Type B pancreatic cell (in vitro differentiated cells): ENCODE measurements at places on chromosomes 16 and 17. TPM values are rescaled to one million over a fixed set of nuclear protein-coding genes. Genes with fewer than 3 reads are reported as not detected.
A peak's percentile ranks its signal among the peaks of the same experiment; 100 is the strongest.

GRCh38 chr16:85838381-85838780 is 38.9 kb downstream of the COX4I1 start:
- no peak for DNase-seq
- H3K4me1 ChIP-seq = no peaks in the 10 kb centered on the region
- no peaks in the 10 kb centered on the region for H3K36me3 ChIP-seq
- peaks cover 42% of the 10 kb centered on the region for H3K27me3 ChIP-seq
- no peak overlapping the region for H3K4me3 ChIP-seq

DNA sequence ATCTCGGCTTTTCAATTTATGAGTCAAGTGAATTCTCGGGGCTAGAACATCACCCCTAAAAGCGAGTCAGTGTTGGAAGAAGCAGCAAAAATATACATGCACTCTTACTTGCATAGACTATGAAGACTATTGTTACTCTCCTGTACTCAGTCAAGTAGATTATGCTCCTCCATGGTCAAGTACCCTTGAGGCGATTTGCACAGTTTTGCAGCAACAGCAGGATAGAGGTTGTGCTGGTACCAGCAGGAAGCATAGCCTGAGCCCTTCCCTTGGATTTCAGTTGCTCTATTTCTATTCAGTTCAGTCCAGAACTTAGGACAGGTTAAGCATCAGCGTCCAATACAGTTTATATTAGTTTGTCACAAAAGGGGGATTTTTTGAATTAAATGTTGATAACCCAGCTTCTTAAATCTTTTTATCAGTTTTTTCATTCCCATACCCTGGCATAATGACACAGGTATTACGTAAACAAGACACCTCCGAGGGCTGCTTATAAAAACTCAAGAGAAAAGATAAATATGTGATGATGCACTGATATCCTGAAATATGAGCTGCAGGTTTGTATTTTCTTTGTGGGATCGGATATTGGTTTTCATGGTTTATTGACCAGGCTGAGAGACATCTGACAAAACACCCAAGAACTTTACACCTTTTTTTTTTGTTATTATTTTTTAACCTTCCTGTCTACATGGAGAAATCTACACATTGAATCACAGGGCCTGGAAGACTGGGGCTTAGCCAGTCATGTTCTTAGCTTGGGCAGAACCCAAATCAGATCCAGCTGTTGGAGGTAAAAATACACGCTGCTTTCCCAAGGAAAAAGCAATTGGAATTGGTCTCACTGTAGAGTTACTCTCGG is 144.1 kb downstream of the PITPNC1 start:
- peaks cover 33% of the 10 kb centered on the region for H3K4me1 ChIP-seq
- no peak for DNase-seq
- no peaks in the 10 kb centered on the region for H3K27me3 ChIP-seq
- H3K4me3 ChIP-seq = no peak overlapping the region
- peaks cover 12% of the 10 kb centered on the region for H3K36me3 ChIP-seq

- H3K27ac ChIP-seq = no peak overlapping the region
- no peak for DNase-seq
- H3K4me3 ChIP-seq = no peak overlapping the region
- H3K36me3 ChIP-seq = peaks cover 5% of the 10 kb centered on the region
Measured at GRCh38 chr16:10525214-10525825, 55.1 kb downstream of the EMP2 start.

- H3K27me3 ChIP-seq = no peaks in the 10 kb centered on the region
- peaks cover 23% of the 10 kb centered on the region for H3K4me1 ChIP-seq
- H3K4me3 ChIP-seq = no peak overlapping the region
- DNase-seq = no peak
- H3K27ac ChIP-seq = no peak overlapping the region
Measured at GRCh38 chr17:43572368-43572980, 26.3 kb upstream of the ETV4 start.

DNA sequence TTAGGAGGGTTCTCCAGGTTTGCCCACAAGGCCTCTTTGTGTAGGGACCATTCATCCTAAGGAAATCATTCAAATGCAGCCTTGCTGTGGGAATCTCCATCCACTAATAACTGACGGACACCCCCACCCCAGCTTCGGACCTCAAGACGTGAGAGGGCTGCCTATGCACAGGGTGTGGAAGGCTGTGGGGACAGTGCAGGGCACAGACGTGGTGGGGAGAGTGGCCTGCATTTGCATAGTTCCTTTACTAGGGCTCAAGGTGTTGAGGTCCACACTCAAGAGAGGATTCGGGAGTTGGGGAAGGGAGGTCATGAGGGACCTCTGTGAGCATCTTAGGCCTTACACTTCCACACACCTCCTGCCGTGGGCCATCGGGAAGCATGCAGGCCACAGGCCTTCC is 9.8 kb downstream of the DUSP3 start:
- no peaks in the 10 kb centered on the region for H3K27me3 ChIP-seq
- peaks cover 36% of the 10 kb centered on the region for H3K36me3 ChIP-seq
- no peak for DNase-seq
- H3K4me3 ChIP-seq = no peak overlapping the region
- H3K4me1 ChIP-seq = no peaks in the 10 kb centered on the region

DNA sequence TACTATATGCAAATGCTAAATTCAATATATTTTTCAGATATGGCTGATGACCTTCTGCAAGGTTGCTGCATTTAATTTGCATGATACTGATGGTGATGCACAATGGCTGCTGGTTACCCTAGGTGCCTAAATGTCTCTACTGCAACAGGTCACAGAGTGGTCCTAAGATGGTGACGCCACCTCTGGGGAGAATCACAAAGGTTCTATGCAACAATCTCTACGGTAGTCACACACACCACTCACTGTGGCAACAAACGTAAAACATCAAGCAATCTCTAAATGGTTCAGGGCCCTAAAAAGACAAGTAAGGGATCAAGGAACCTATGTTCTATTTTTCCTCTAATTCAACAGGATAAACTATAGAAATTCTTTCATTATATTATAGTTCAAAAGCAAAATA is 293.3 kb downstream of the CEP112 start:
- H3K27me3 ChIP-seq = no peaks in the 10 kb centered on the region
- no peak overlapping the region for H3K27ac ChIP-seq
- H3K36me3 ChIP-seq = no peaks in the 10 kb centered on the region
- no peak for DNase-seq

DNA sequence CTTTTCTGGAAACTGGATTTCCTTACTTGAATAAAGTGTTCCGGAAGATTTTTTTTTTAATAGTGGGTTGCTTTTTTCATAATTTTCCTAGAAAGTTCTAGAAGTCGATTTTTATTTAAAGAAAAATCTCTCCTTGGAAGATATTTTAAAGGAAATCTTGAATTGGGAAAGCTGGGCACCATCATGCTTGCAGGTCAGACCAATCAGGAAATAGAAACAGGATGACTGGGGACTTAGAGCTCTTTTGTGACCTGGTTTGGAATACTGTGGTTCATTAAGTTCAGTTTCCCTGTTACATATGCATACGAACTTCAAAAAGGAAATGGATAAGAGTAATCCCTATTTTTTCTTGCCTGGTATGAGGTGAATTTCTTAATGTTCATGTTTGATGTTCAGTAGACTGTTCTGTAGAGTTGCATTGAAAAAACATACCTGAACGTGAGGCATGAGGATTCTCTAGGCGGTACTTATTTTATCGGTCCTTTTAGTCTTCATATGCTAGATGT is 1.2 kb downstream of the NFATC3 start:
- no peak for DNase-seq
- H3K4me1 ChIP-seq = peaks cover 33% of the 10 kb centered on the region
- H3K4me3 ChIP-seq = peak overlapping the region; percentile 88
- H3K27me3 ChIP-seq = no peaks in the 10 kb centered on the region

GRCh38 chr17:83062011-83062817 is 17.2 kb upstream of the METRNL start:
- H3K27me3 ChIP-seq = no peaks in the 10 kb centered on the region
- no peak for DNase-seq
- peaks cover 3% of the 10 kb centered on the region for H3K36me3 ChIP-seq
- H3K27ac ChIP-seq = no peak overlapping the region
- H3K4me1 ChIP-seq = peaks cover 14% of the 10 kb centered on the region

DNA sequence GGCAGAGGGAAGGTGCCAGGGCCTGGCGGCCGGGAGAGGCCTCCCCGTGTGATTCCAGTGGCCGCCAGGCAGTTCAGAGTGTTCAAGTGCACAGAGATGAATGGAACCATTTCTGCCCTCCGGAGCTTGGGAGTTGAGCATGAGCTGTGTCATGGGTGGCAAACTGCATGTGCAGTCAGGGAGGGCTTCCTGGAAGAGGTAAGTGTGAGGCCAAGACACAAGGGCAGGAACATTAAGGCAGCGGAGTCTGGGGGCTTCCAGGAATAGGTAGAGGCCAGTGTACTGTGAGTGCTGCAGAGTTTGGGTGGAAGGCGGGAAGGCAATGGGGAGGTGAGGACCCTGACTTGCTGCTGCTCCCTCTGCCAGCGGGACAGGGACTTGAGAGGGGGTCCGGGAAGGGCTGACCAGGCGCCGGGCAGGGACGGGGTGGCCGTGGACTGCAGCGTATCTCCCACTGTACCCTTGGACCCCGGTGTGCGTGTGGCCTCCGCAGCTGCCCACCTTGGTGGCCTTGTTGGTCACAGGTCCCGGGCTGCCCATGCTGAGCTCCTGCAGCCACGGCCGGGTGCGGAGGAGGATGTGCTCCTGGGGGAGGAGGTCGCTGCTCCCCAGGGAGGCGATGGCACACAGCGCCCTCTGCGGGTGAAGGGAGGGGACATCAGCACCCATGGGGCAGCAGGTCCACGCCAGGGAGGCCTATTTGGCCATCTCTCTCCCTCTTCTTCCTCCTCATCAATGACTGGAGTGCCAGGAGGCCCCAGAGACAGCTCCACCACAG is 7.5 kb upstream of the CEP131 start:
- H3K27ac ChIP-seq = no peak overlapping the region
- no peaks in the 10 kb centered on the region for H3K27me3 ChIP-seq
- H3K4me3 ChIP-seq = no peak overlapping the region
- DNase-seq = no peak

- no peak overlapping the region for H3K27ac ChIP-seq
- peaks cover 8% of the 10 kb centered on the region for H3K4me1 ChIP-seq
- no peak for DNase-seq
- H3K36me3 ChIP-seq = no peaks in the 10 kb centered on the region
Measured at GRCh38 chr17:73400915-73401545, 89.2 kb upstream of the CDC42EP4 start.

DNA sequence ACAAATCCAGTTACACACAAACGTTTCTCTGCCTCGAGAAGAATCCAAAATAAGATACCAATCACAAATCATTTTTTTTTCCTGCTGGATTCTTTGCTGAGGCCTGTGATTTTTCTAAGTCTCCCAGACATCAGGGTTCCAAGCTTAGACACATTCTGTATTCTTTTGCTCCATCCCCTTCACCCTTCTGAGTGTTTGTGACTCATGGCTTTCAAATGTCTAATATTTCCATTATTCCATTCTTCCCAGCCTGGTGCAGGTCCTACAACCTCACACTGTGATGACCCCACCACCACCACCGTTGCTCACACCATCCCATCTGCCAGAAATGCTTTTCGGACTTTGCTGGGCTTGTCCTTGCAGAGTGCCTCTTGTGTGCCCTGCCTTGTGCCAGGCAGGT is 480.1 kb downstream of the SOX9 start:
- no peaks in the 10 kb centered on the region for H3K27me3 ChIP-seq
- no peak for DNase-seq
- peak overlapping the region; percentile 30 for H3K4me3 ChIP-seq
- peak overlapping the region; percentile 27 for H3K27ac ChIP-seq

DNA sequence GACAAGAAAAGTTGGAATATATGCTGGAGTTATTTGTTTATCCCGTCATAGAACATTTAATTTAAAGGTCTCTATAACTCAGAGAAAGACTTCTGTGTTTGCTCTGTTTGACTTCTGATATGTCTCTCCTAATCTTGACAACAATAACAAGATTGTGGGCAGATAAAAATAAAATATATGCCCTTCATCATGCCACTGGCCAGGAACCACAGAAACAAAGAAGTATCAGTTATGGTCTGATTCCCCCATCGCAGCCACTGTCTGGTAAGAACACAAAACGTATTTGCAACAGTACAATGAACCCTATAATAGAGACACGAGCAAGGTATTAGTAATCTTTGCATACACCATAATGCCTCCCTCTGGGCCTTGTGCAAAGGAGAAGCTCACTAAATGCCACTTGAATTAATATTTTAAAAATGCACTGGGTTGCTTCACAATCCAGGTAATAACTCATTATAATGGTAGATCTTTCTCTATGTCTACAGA is 1498.3 kb downstream of the CDH11 start:
- H3K4me3 ChIP-seq = no peak overlapping the region
- DNase-seq = no peak
- no peaks in the 10 kb centered on the region for H3K4me1 ChIP-seq
- H3K36me3 ChIP-seq = no peaks in the 10 kb centered on the region
- H3K27ac ChIP-seq = no peak overlapping the region
- H3K27me3 ChIP-seq = no peaks in the 10 kb centered on the region

DNA sequence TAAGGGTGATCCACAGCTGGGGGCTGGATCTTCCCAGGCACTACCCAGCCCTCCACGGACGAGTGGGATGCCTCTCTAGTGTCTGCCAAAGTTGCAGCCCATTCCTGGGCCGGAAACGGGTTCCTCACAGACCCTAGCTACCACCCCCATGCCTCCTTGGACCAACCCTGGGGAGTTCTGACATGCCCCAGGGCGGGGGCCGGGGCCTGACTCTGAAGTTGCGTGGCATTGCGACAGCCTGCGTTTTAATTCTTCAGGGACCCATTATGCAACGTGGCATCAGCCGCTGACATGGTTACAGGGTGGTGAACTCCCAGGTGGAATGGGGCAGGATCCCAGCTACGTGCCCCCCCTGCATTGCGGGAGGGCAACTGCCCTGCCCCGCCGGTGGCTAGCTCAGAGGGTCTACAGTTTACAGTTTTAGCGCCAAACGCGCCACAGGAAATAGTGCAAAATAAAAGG is 2.7 kb downstream of the CBX4 start:
- DNase-seq = no peak
- peaks cover 9% of the 10 kb centered on the region for H3K36me3 ChIP-seq
- H3K27ac ChIP-seq = peak overlapping the region; percentile 56
- H3K4me3 ChIP-seq = peak overlapping the region; percentile 94

DNA sequence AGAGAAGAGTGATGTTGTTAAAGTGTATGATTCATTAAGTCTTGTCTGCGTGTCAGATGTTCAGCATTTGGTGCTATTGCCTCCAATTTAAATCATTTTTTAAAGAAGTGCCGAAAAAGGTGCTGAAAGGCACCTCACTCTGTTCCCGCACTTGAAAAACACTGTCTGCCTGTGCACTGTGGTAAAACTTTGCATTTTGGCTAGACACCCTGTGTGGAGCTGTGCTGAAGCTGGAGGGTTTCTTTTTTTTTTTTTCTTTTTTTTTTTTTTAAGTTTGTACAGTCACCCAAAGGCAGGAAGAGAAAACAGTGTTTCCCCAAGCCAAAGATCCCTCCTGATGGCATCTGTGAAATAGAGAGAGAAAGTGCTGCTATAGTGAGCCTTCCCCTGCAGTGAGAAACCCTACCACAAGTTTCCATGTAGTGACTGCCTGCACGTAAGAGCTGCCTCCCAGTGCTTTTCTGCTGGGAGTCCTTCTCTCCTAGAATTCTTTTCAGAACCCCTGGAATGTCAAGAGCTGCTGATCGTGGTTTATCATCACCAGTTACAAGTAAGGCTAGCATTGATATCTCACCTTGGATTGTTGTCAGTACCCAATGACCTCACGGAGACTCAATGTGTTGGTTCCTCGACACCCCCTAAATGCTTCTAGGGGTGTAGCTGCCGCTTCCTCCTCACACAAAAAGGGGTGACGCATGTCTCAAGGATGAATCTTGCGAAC is 116.0 kb upstream of the SOX9 start:
- no peaks in the 10 kb centered on the region for H3K36me3 ChIP-seq
- H3K27me3 ChIP-seq = peaks cover 33% of the 10 kb centered on the region
- peaks cover 14% of the 10 kb centered on the region for H3K4me1 ChIP-seq

KRT25 gene
- not detected in 2 replicates for total RNA-seq

PDK2 gene
- total RNA-seq = 29.9 and 44.9 TPM in 2 replicates

CMTM2 gene
- 0.41 TPM in 1 of 2 replicates, not detected in the other for total RNA-seq

KRT28 gene
- total RNA-seq = 0.21 TPM in 1 of 2 replicates, not detected in the other

CRYBA1 gene
- 1.4 TPM in 1 of 2 replicates, not detected in the other for total RNA-seq

HCRT gene
- not detected in 2 replicates for total RNA-seq

TUBD1 gene
- 8.0 and 16.7 TPM in 2 replicates for total RNA-seq

GNAO1 gene
- total RNA-seq = 13.2 and 20.1 TPM in 2 replicates

PLA2G10 gene
- 1.3 TPM in 1 of 2 replicates, not detected in the other for total RNA-seq
